Kidney epithelial cell (primary cell): ENCODE measurements at places on chromosomes 11 and 22. TPM values are rescaled to one million over a fixed set of nuclear protein-coding genes. Genes with fewer than 3 reads are reported as not detected.

The OR4C16 gene
- total RNA-seq: not detected in 2 replicates

The RFPL1 gene
- not detected in 2 replicates for total RNA-seq

DNA sequence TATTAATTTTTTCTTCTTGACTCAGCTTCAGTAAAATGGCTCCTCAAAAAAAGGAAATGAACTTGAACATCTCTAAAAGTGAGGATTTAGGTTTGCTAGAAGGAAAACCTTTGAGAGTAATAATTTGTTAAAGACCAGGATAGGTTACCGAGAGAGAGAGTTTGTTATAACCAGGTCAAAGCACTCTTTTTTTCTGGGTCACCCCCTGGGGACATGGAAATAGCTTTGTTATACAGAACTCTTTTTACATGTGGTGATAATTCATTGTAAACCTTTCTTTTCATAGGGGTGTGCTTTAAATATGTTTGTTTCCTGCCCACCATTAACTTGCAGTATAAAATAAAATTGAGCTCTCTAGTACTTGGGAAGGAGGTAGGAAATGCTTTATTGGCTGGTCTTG lies 47.7 kb downstream of the DNAJC24 start:
- DNase-seq: no peak

DNA sequence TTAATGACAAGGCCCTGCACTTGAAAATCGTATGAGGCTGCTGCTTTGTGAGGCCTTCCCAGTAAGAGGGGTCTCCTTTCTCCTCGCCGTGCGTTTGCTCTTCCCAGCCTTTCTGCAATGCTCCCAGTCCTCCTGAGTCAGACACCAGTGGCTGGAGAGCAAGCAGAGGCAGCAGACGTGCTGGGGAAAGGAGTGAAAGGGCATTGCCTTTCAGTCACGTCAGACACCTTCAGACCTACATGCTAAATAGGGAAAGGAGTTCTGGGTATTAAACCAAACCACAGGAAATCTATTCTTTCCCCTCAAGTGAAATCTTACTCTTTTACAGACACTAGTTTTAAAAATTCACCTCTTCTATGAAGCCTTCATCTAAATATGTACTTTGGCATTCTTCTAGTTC lies 274.8 kb downstream of the NTM start:
- no peak for DNase-seq

- DNase-seq: no peak
Observed at GRCh38 chr22:30486661-30487115, 14.9 kb upstream of the SEC14L3 start.

GRCh38 chr11:20707876-20708275 lies 38.5 kb downstream of the NELL1 start:
- DNase-seq: no peak

- DNase-seq: no peak
Observed at GRCh38 chr11:117687776-117688175, 109.2 kb downstream of the DSCAML1 start.

DNA sequence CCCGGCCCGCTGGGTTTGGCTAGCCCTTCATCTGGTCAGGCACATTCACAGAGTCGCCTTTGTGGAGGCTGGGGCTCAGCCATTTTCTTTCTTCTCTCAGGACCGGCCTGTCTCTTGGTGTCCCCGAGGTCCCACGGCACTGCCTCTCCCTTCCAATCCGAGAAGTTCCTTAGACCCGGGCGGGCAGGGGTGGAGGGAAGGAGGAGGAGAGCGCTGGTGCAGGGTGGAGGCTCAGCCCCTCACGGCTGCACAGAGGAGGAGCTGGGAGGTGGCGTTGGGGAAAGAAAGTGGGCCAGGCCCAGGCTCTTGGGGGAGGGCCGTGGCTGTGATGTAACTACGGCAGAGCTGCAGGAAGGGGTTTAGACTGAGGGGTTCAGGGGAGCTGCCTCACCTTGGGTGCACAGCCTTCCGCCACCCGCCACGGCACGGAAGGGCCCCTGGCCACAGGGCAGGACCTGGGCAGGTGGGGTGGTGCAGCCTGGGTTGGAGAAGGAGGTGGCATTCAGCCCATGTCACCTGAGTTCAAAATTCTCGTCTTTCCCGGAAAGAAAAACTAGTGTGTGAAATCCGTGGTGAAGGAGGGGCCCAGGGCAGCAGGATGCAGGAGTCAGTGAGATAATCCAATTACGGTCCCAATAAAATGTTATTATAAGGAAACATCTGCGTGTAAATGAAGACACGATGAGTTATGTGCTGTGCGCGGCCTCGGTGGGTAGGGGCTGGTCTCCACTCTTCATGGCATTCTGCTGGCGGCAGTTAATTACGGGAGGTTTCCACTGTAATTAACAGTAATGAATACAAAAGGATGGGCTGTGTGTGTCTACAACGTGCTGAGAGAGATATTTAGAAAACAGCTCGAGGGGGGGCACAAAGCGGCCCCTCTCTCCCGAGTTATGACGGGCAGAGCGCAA lies 1.7 kb downstream of the BRSK2 start:
- no peak for DNase-seq

DNA sequence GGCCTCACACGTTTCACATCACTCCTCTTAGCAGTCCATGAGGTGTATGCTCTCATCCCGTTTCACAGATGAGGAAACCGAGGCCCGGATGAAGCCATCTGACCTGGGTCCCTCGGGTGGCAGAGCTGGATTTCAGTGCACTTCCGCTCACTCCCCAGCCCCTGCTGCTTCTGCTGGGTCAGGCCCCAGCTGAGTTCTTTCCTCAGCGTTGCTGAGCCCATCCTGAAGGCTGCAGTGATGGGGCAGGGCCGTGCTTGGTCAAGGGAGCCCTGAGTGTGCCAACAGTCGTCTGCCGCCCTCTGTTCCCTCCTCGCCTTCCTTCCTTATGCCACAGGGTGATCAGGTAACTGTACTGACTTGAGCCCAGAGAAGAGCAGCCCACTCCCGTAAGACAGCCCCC lies 12.1 kb downstream of the TRMU start:
- DNase-seq: no peak

The CRYBA4 gene
- total RNA-seq: not detected in 2 replicates

The F2 gene
- total RNA-seq: not detected in 2 replicates

GRCh38 chr11:128499613-128500253 lies 87.6 kb downstream of the ETS1 start:
- DNase-seq: no peak

GRCh38 chr11:65778431-65778900 lies 2.3 kb downstream of the AP5B1 start:
- DNase-seq: no peak

DNA sequence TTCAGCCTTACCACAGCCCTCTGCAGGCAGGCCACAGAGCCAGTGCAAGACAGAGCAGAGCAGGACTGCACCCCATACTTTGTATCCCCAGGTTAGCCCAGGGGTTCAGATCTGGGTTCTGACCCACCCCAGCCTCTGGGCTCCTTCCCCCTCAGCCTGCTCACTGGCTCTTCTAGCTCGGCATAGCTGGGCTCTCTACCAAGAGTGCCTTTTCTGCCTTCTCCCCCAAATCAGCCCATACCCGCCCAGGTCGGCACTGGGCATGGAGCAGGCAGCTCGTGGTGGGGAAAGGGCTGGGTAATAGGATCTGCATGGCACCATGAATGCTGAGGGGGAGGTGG lies 8.3 kb downstream of the RELT start:
- DNase-seq: no peak

- DNase-seq: no peak
Observed at GRCh38 chr22:49785841-49786471, 41.7 kb downstream of the BRD1 start.

The ZNF214 gene
- 2.5 and 4.0 TPM in 2 replicates for total RNA-seq

GRCh38 chr11:123330948-123331347 lies 99.1 kb upstream of the GRAMD1B start:
- no peak for DNase-seq

GRCh38 chr11:16935518-16936302 lies 78.5 kb downstream of the PLEKHA7 start:
- no peak for DNase-seq

- no peak for DNase-seq
Observed at GRCh38 chr22:44600207-44600785, 101.7 kb upstream of the PRR5 start.

The TMEM126B gene
- total RNA-seq: 53.1 and 71.7 TPM in 2 replicates

GRCh38 chr11:134196756-134197155 lies 27.0 kb downstream of the NCAPD3 start:
- DNase-seq: no peak

- DNase-seq: no peak
Observed at GRCh38 chr11:43576803-43577521, 103.6 kb upstream of the HSD17B12 start.

DNA sequence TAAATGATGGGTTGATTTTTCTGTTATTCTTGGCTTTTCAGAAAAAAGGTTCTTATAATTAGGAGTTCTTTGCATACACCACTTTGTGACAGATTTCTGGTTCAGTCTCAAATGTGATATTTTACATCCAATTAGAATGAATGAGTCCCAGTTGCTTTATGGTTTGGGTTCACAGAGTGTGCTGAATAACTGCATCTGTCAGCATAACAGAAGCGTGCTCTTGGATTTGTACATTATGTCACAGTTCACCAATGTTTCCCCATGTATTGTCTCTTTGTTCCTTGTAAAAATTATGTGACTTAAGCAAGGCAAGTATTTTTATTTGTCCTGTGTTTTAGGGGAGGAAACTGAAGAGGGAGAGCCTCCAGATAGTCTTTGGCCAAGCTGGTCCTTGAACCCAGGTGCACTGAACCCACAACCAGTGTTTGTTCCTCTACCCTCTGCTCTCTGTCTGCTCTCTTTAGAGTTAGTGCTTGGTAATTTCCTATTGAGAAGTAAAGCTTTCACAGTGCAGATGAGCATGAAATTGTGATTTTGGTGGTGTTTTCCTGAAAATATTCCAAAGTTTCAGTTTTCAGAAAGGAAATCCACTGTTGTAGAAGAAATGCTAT lies 107.5 kb downstream of the TBC1D22A start:
- no peak for DNase-seq

DNA sequence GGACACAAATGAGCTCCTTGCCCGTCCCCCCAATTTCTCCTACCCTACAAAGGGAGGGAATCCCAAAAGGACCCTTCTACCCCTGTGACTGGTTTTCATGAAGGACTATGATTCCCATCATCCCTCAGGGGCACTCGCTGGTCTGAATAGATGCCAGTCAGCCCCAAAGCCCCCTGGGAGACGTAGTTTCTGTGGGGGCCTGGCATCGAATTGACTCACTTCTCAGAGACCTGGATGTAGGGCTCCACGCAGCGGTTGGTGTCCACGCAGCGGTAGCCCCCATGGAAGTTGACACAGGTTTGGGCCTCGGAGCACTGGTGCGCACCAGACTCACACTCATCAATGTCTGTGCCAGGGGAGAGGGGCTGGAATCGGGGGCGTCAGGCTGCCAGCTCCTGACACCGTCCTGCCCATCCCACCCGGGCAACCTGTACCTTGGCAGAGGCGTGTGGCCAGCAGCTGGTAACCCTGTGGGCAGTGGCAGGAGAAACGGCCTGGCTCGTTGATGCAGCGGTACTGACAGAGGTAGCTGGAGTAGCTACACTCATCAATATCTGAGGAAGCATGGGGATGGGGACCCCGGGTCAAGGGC lies 4.4 kb downstream of the EFEMP2 start:
- no peak for DNase-seq

DNA sequence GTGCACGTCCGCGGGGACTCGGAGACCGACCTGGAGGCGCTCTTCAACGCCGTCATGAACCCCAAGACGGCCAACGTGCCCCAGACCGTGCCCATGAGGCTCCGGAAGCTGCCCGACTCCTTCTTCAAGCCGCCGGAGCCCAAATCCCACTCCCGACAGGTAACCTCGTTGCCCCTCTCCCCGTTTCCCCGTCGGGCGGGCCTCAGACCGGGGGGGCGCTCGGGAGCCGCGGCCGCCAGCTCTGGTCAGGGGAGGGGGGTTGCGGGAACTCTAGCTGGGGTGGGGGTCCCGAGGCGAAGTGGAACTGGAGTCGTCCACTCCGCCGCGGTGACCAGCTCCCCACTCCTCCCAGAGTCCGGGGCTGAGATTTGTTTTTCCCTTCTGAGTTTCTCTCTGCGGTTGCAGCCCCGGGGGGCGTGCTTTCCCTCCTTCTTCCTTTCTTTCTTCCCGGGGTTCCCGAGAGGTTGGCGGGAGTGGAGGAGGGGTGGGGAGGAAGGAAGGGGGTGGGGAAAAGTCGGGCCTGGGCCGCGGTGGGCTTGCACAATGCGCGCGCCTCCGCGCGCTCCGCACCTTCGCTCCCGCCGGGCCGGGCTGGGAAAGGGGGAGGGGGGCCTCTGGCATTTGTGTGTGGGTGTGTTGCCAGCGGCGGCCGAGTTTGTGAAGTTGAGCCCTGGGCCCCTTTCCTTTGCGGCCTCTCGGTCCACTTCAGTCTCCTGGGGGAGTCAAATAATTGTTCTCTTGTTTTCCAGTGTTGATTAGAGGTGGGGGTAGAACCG lies 952 bp downstream of the YAP1 start:
- no peak for DNase-seq

- DNase-seq: no peak
Observed at GRCh38 chr11:110093407-110094297, 460 bp downstream of the ZC3H12C start.
